Stimulated activated CD8-positive, alpha-beta memory T cell treated with anti-CD3 and anti-CD28 coated beads, Interleukin-2, amount 100 ng/mL, for 1 hour (primary cell): ENCODE measurements at places on chromosomes 11 and 22.

- no peak for DNase-seq
Observed at GRCh38 chr11:69662806-69663205, 12.3 kb downstream of the LTO1 start.

GRCh38 chr11:70846781-70847655, 405.4 kb downstream of the SHANK2 start:
- no peak for DNase-seq

DNA sequence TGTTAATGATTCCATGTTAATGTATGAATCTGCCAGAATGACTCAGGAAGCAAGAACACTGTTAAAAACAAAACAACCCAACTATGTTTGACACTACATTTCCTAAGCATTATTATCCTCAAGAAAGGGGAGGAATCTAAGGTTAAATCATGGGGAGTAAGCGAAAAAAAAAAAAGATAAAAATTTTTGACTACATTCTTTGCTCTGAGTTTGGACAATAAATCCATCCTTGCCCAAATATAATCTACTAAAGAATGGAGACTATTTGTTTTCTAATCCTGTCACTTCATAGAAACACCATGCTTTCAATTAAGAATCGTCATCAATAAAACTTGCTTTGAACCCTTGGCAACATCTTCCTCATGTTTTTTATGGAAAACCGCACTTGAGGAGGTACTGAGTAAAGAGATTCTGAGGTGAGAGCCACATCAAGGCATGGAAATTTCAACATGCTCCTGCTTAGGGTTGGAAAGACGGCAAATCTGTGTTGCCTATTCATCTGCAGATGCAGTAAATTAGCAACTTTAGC, 9.7 kb downstream of the MAML2 start:
- no peak for DNase-seq

DNA sequence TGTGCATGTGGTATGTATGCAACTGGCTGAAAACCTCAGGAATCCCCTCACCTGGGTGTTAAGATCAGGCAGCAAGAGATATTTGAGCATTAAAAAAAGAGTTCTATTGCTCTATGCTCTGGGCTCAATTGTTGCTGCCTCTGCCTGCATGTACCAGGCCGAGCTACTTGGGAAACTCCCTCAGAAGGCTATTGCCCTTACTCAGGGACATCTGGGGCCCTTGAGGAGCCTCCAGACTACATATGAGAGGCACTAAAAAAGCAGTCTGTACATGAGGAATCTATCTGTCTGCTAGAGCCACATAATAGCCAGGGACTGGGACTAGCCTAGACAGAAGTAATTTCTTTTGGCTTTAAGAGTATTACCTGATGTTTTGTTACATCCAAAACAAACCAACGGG, 120.1 kb downstream of the SWAP70 start:
- no peak for DNase-seq

GRCh38 chr11:59647245-59647980, 21.4 kb downstream of the PATL1 start:
- DNase-seq, result no peak

DNA sequence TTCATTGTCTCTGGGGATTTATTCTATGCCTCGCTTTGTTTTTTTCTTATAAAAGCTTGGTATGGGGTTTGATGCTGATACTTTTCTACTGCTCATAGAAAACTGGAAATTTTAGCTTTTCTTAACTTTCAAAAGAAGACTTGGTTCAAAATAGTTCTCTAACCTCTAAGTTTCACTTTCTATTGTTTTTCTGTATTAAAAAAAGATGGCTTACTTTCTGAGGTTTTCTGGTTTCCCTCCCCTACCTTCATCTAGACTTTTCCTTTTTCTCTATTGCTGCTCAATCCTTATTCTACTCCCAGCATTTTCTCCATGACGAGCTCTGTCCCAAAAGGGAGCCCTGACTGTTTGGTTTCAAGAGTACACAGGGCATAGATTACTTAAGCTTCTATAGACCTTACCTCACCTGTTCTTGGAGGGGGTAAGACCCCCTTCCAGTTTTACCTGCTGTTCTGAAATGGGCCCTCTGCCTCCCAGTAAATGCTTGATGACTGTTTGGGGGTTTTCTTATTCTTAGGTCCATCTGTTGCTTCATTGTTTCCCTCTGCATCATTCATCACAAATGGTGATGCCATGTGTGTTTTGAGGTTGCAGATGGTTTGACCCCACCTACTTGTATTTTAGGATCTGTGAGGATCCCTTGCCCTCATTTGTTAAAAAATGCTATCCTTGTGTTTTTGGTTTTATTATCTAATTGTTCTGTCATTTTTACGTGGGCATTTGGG, 29.5 kb downstream of the DNHD1 start:
- no peak for DNase-seq

GRCh38 chr22:33327348-33327860, 269.2 kb upstream of the SYN3 start:
- DNase-seq, result no peak

- DNase-seq, result no peak
Observed at GRCh38 chr22:46044621-46045458, 67.9 kb upstream of the WNT7B start.

DNA sequence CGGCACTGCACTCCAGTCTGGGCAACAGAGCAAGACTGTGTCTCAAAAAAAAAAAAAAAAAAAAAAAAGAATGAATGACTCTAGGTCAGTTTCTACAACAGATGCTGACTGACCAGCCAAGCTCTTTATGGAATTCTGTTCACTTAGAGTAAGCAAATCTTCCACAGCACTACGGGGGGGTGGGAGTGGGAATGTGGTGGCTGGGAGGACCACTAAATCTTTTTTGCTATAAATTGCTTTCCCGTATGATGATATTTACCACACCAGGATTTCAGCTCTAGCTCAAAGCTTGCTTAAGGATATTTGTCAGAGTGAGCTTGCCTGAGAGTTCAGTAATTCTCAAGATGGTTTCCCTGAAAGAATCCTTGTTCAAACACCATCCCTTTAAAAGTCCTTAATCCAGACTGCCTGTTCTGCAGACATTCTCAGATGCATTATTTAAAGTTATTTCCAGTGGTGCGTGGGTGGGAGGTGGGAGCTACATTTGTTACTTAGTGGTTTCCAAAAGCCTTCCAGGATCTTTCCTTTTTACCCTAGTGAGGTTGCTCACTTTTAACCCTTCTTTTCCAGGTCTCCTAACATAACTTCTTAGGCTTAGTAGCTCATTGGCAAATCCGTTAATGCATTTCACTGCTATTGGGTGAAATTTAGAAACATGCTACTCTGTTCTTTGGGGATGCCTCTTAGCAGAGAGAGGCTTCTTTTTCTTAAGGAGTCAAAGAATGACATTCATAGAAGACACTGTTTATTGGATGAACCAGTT, 65.9 kb downstream of the UBASH3B start:
- DNase-seq, result no peak

DNA sequence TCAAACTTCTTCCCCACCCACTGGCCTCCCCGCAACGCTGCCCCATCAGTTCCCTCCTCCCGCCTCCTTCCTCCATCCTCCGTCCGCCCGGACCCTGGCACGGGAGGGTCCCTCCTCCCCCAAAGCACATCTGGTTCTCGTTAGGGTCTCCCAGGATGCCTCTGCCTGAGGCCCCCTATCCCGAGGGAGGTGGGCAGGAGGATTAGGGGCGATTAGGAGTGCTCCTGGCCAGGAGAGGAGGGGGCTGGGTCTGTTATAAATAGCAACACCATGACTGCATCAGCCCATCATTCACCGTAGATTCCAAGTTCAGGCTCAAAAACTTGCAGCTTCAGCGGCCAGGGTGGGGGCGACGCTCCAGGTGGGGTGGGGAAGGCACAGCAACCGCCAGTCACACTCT, 10.4 kb downstream of the MYRF start:
- no peak for DNase-seq

- DNase-seq, result no peak
Observed at GRCh38 chr11:105192115-105192514, 52.5 kb upstream of the CARD18 start.

DNA sequence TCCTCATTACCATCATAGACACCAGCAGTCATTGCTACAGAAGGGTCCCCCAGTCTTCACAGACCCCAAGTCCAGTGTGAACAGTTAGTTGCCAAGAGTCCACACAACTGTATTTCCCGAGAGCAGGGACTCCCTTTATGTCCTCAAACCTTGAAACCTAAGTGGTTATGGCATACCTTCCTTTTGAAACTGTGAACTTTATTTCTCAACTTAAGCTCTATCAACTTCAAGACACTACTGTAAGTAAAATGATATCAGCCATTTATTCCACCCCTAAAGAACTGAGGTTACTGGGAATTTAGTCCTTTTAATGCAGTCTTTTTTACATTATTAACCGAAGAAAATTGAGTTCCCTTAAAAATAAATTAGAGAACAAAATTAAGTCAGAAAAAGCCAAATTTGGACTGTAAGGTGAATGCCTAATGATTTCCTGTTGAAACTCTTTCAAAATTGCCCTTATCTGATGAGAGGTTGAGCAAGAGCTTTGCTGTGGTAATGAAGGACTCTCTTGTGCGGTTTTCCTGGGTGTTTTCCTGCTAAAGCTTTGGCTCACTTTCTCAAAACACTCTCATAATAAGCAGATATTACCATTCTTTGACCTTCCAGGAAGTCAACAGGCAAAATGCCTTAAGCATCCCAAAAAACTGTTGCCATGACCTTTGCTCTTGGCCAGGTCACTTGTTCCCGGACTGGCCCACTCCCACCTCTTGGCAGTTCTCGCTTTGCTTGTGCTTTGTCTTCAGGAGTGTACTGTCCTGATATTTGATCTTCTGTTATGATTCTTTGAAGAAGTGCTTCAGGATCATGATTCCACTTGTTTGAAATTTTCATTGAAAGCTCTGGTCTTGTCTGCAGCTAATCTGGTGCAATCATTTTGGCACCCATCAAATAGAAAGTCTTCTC, 765.4 kb upstream of the ANO3 start:
- DNase-seq, result no peak

- DNase-seq, result no peak
Observed at GRCh38 chr11:33935461-33936456, 43.9 kb upstream of the LMO2 start.

DNA sequence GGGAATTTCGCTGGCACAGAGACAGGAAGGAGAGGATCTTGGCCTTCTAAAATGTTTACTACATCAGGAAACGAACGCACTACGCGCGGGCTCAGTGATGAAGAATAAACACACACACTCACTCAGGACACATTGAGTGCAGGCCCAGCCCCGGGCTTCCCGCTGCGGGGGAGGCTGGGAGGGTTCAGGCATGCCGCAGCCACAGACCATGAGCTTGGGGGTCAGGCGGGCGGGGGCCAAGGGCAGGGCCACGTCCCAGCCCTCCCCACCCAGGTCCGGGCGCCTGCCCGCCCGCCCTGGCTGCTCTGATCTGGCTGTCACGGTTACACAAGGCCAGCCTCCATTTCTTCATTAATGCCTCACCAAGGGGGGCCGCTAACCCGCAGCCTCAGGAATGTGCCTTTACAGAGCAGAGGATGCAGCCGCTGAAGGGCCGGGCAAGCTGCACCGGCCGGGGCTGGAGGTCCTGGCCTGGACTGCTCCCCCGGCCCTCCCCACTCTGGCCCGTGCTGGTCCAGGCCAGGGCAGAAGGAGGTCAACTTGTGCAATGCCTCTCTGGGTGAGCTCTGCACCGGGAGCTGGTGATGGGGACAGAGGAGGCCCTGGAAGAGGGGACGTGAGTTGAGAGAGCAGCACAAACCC, 41.7 kb downstream of the IGF2 start:
- DNase-seq, result no peak

DNA sequence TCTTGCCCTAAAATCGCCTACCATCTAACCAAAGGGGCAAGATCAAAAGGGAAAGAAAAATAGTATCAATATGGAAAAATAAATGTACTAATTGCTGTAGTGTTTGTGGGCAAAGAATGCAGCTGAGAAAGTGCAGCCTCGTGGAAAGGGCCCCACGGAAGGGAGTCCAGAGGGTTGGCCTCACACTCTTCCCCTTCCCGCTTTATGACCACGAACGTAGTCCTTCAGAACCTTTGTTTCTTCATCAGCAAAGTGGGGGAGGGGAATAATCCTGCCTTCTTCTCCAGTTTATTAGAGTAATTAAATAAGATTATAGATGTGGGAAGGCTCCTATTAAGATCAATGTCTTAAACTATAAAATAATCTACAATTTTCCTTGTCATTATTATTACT, 41.0 kb downstream of the FLI1 start:
- no peak for DNase-seq

GRCh38 chr11:18721561-18722292, 4.3 kb downstream of the IGSF22 start:
- DNase-seq, result no peak

GRCh38 chr11:92384802-92385201, 160.2 kb downstream of the FAT3 start:
- no peak for DNase-seq

- DNase-seq, result no peak
Observed at GRCh38 chr11:28961726-28962125, 853.5 kb downstream of the METTL15 start.

DNA sequence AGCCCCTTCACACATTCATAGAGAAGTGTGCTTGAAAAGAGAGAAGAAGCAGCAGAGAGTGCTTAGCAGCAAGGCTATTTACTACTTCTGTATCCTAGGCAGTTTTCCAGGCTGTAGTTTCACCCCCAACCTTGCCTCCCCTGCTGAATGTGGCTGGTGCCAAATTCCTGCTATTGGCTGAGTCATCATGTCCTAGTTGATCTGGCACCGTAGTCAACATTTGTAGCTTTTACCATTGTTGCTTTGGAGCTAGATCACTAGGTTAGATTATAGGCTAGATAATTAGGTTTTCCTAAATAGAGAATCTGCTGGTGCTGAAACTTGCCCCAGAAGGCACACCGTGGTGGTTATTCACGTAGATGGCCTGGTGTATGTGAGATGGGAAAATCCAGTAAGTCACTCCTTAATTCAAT, 32.7 kb downstream of the ARHGAP42 start:
- DNase-seq, result no peak

- no peak for DNase-seq
Observed at GRCh38 chr11:128187835-128188234, 399.5 kb downstream of the ETS1 start.

GRCh38 chr22:38607680-38608079, 37.7 kb upstream of the DMC1 start:
- no peak for DNase-seq

- no peak for DNase-seq
Observed at GRCh38 chr11:72239313-72239848, 4.6 kb downstream of the PHOX2A start.
